Stimulated activated effector memory CD8-positive, alpha-beta T cell treated with anti-CD3 and anti-CD28 coated beads, Interleukin-12 subunit alpha, Interleukin-12 subunit beta, amount 100 ng/mL, for 72 hours (primary cell): ENCODE measurements at places on chromosomes 2 and 18.

- no peak for DNase-seq
Measured at GRCh38 chr2:234976479-234977227, 24.8 kb downstream of the SH3BP4 start.

GRCh38 chr2:59530258-59530657 lies 1023.2 kb downstream of the BCL11A start:
- no peak for DNase-seq

GRCh38 chr2:66565291-66565690 lies 130.4 kb downstream of the MEIS1 start:
- no peak for DNase-seq

GRCh38 chr2:113228991-113229716 lies 49.6 kb downstream of the PAX8 start:
- no peak for DNase-seq

DNA sequence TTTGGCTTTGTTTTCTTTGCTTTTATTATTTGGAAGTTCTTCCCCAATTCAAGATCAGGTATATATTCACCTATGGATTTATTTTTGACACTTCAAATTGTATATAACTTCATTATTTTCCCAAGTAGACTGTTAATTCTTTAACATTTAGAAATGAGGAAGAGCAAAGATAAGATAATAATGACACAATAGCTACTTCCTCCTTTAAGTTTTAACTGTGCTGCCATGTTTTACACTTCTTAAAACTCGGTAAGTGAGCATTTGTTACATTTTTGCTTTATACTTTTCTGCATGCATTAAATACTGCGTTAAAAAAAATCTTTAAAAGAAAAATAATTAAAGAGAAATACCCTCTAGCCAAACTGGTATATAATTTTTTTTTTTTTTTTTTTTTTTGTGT lies 32.5 kb downstream of the SLC66A3 start:
- no peak for DNase-seq

DNA sequence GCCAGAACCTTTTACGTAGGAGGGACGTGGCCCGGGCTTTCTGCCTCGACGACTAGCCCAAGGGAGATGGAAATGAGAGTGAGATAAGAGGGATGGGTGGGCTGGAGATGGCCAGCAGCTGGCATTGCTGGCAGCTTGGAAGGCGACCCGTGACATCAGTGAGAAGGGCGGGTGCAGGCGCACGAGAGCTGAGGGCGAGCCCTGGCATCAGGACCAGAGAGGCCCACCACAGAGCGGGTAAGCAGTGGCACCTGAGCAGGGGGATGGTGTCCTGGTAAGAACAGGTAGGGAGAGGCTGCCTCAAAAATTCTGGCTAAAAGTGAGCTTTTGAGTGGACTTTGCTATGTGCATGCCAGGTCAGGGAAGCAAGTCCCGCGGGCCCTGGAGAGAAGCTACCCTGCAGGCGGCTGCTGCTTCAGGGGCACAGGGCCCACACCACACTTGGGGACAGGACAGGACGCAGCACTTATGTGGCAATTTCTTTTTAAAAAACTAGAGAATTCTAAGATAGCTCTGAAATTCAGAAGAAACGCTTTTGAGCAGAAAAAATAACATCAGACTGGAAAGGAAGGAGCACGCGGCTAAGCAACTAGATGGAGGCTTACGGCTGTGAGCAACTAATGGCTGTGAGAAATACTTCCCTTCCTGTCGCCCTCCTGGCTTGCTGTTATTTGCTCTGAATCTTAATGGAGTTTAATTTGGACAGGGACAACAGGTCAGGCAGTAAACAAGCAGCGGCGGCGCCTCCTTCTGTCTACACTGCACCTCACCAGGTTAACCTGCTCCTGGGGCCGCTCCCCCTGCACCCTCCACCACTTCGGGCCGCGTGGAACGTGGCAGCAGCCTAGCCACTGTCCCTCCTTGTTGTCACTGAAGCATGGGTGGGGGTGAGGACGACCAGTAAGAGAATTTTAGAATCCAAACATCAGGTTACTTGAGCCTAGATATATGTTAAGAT lies 20.5 kb downstream of the THAP4 start:
- no peak for DNase-seq

GRCh38 chr2:238803996-238804870 lies 43.7 kb upstream of the TWIST2 start:
- no peak for DNase-seq

DNA sequence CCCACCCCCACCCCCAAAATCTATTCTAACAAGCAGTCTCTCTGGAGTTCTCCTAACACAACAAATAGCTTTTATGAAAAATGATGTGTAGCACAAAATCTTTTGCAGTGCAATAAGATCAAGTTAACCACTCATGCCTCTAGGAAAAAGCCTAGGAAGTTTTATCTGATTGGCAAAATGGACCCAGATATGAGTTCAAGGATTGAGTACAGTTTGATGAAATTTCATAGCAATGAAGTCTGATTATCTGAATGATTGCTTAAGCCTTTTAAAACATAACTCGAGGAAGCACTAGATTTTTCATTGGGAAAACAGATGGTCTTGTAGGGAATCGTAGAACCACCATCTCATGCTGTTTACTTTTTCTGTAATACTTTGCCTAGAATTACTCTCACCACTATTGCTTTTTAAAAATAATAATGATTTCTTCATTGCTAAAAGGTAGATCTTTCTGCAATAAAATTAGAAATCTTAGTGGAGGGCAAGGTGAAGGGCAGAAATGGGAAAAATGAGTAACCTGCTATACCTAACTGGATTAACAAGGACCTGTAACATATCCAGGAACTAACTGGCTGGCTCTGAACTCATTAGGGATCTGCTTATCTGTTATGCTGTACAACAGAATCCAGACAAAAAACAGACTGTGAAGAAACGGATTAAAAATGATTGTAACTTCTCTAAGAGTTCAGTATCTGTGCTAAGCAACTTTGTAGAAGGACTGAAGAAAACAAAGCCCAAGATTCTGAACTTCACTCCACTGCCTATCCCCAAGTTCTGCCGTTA lies 73.7 kb upstream of the ETAA1 start:
- no peak for DNase-seq

- no peak for DNase-seq
Measured at GRCh38 chr18:25662272-25662671, 310.3 kb upstream of the ZNF521 start.
